ENCODE measurements at places on chromosomes 6 and 20. TPM values are rescaled to one million over a fixed set of nuclear protein-coding genes. Genes with fewer than 3 reads are reported as not detected.

GRCh38 chr6:16803294-16804200 is 42.3 kb upstream of the ATXN1 start:
- no peak for DNase-seq

DNA sequence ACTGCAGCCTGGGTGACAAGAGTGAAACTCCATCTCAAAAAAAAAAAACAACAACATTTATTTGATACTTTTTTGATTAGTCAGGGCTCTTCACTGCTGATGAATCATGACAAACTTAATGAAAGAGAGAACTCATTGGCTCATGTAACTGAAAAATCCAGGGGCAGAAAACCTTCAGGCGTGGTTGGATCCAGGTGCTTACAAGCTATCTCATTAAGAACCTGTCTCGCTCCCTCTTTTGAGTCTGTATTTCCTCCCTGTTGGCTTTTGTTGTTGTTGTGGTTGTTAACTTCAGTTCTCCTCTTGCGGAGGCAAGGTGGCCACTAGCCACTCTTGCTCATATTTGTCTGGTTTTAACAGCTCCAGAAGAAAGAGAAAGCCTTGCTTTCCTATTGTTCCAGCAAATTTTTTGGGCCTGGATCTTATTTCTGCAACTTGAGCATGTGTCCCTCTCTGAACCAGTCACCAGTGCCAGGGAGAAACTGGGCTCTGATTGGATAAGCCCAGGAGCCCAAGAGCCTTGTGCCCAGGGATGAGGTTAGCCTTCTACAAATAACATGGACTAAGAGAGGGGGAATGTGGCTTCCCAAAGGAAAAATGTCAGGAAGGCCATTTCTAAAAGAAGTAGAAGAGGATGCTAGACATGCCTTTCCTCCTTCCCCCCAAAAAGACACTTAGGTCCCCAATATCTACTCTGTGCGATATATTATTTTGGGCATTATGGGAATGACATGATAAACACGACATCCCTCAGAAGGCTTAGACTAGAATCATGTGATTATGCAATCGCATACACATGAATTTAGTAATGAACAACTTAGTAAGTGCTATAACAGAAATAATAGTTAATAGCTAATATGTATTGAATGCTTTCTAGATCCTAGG is 64.5 kb downstream of the PHACTR2 start:
- DNase-seq: no peak

- DNase-seq: no peak
These were observed 208.3 kb downstream of the PTPRK start for GRCh38 chr6:128311944-128312570.

The GSTA3 gene
- not detected for total RNA-seq

- DNase-seq: no peak
These were observed at the start of gene LKAAEAR1 for GRCh38 chr20:64083804-64084684. Gene LKAAEAR1 (minus strand): TSS chr20:64084398. CDS start chr20:64084219, 179 bp downstream.

DNA sequence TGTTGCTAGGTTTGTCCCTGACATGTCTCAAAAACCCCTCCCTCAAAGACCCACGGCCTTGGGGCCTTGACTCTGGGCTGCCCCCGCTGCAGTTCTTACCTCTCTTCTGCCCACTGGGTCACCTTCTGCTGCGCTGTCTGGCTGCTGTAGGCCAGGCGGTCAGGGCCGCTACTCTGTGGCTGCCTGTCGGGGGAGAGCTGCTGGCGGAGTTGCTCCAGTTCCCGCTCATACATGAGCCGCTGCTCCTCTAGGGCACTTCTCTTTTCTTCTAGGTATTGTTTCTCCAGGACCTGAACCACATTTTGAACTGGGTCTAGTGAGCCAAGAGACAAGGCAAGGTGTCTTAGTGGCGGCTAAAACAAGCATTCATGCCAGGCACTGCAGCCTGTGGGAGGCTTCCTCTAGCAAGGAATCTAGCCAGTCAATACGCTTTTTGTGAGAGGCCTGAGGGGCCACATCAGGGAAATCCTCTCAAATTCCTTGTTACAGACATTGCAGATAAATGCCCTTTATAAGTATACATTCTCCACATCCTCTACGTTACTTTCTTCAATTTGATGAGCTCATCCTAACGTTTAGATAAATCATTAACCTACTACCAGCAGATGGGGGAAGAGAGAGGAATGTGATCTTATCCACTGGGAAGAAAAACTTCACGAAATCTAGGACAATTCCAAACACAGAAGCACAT is 110.3 kb upstream of the NUP153 start:
- DNase-seq: no peak

- no peak for DNase-seq
These were observed 74.7 kb downstream of the BTBD3 start for GRCh38 chr20:11992426-11992825.

GRCh38 chr6:85390775-85391174 is 59.1 kb upstream of the NT5E start:
- DNase-seq: no peak

The NOX3 gene
- total RNA-seq: not detected

The MACROD2 gene
- total RNA-seq: 26.8 TPM

The C6orf58 gene
- total RNA-seq: 0.44 TPM

GRCh38 chr6:112802144-112802543 is 455.0 kb downstream of the RFPL4B start:
- no peak for DNase-seq

- no peak for DNase-seq
These were observed 684.6 kb downstream of the DOK5 start for GRCh38 chr20:55160037-55160436.

GRCh38 chr6:169495601-169496000 is 206.2 kb downstream of the WDR27 start:
- no peak for DNase-seq

The ID1 gene
- 270 TPM for total RNA-seq

DNA sequence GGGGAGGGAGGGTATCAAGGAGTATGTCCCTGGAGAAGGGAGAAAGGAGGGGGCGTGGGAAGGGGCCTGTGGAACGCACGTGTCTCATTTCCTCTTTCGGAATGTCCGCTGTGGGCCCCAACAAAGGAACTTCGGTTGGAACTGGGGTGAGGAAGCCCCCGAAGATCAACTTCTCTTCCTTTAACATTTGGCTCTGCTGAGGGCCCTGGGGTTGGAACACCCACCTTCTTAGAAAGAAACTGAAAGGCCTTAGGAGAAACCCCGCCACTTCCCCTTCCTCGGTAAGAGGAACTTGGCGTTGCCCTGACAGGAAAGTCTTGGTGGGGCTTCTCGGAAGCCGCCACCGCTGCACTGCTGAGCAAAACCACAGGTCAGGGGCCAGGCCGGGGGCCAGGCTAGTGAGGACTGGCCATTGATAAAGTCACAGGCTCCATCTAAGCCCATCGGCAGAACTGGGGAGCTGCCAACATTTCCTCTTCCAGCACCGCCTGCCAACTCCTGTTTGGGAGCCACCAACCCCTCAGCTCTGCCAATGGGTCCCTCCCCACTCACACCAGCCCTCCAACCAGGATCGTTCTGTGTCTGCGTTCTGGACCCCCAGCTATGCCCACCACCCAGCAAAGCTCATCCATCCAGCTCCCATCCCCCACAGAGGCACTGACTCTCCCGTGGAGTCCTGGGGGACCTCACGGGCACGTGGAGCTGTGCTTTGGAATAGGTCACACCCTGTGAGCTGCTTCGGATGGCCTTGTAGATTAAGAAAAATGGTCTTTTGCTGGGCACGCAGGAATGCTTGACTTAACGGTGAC is 44.8 kb downstream of the FGD2 start:
- DNase-seq: no peak

DNA sequence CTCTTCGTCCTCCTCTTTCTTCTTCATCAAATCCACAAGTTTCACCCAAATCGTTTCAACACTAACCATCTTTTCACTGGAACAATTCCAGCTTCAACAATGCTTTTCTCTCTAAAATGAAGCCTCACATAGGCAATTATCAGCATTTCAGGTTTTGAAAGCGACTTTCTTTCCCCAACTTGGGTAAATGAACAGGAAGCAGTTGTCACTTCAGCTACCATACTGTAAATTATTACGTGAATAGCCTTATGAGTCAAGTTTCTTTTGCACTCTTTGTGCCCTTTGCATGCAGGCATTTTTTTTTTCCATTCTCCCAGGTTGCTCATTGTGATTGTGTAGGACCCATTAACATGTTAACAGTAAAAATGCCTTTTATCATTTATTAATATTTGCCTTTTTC is 121.7 kb upstream of the BTBD3 start:
- DNase-seq: no peak

DNA sequence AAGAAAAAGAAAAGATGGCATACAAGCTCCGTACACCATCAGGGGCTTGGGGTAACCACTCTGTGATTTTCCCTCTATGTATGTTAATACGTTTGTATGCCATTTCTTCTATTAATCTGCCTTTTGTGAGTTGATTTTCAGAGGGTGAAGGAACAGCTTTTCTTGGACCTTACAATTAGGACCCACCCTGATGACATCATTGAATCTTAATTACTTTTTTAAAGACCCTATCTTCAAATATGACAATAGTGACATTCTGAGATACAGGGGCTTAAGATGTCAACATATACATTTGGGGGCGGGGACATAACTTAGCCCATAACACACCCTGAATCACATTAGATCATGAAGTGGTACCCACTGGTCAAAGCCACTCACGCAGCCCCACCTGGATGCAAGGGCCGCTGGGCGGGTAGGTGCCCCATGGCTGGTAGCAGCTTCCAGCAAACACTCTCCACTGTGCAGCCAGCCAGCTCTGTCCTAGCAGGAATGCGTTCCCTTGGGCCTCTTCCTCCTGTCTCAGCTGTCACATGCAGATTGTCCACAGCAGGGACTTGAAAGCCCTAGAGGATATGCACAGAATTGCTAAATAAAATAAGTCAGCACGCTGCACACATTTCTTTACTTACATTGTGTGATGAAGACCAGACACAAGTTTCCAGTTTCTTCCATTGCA is 74.5 kb downstream of the FOXF2 start:
- no peak for DNase-seq

The UTRN gene
- total RNA-seq: 397 TPM

DNA sequence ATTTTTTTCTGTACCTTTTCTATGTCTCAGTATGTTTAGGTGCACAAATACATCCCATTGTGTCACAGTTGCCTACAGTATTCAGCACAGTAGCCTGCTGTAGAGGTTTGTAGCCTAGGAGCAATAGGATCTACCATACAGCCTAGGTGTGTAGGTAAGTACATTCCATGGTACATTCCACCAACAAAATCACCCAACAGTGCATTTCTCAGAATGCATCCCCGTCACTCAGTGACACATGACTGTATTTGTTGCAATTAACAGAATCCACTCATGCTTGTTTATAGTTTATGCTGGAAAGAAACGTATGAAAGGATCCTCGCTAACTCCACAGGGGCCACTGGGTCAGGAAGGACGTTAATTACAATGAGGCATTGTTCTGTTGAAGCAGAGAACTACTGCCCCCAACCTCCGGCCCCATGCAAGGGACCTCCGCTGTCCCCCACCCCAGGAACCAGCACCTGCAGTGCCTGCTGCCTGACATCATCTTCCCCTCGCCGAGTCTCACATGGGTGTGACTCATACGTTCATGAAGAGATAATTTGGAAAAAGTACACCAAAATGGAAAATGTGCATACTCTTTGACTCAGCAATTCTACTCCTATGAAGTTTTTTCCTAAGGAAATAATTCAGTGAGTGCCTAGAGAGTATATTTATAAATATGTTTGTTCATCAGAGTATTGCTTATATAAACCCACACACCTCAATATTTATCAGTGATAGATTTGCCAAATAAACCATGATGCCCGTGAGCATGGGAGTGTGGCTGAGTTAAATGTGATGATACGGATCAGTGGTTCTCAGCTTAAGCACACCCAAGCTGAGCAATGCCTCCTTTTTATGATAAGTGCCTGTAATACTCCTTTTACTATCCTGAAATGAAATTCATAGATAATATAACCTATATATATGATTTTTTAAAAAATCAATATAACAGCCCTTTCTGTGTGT is 156.4 kb upstream of the ECI2 start:
- no peak for DNase-seq

The SAMD5 gene
- 13.5 TPM for total RNA-seq

The DUSP15 gene
- total RNA-seq: 3.6 TPM

GRCh38 chr6:149380523-149380922 is 19.5 kb upstream of the SUMO4 start:
- DNase-seq: no peak

- no peak for DNase-seq
These were observed 22.1 kb upstream of the PKIG start for GRCh38 chr20:44560229-44560628.

- DNase-seq: no peak
These were observed 3.5 kb upstream of the MOXD1 start for GRCh38 chr6:132404736-132405135.

The SNAP25 gene
- total RNA-seq: 1.6 TPM

The UBE2V1 gene
- 81.6 TPM for total RNA-seq

DNA sequence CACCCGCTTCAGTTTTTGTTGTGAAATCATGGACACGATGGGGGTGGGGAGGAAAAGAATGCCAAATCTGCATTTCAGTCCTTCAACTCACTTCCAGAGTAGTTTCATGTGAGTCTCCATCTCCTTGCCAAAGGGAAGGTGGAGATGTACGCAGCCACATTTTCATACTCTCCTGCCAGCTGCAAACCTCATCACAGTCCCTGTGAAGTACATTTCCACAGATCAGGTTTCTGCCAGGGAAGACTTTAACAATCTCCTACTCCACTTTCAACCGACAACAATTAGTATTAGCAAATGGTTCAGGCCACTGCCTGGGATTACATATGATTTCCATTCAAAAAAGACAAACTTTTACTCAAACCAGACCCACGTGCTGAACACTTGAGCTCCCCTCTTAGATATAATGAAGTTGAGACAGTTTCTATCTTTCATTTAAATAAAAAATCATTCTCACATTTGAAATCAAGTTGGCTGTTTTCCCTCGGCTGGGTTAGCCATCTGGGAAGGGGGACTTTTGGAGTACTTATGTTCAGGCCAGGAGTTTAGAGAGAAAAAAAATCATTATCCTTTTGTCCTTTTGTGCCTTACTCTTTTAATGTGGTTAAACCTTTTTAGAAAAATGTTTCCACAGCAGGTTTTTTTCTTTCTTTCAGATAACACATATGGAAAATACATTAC is 51.0 kb upstream of the CEP162 start:
- DNase-seq: no peak

The PTCHD4 gene
- total RNA-seq: 1.6 TPM

DNA sequence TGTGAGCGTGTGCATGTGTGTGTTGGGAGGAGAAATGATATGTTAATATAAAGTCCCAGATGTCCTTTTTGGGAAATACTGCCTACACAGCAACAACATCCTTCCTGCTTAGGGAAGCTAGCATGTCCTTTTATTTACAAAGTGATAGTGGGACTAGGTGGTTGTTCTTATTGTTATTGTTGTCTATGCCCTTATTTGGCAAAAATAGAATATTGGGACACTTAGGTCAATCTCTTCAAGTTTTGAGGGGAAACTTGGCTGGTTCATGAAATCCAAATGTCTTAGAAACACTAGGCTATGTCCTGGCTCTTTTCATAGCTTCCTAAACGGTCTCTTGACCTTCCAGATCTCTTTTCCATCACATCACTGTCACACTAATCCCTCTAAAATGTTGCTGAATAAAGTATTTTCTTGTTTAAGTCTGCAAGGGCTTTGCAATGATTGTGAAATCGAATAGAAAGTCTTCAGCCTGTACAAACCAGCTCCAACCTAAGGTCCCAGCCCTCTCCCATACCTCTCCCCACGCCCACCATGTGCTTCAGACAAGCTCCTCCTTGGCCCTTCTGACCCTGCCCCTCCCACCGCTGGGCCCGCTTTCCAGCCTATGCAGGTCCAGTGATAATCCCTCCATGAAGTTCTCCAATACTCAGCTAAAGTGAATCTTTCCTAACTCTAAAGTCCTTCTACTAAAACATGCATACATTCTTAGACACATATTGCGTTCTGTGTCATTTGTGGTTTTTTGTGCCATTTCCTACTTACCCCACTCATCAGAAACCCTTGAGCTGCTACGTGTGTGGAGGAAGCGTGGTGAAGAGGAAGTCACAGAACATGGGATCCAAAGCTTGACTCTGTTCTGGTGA is 205.1 kb downstream of the LY86 start:
- DNase-seq: no peak

GRCh38 chr6:40845553-40845952 is 193.5 kb downstream of the UNC5CL start:
- DNase-seq: no peak

Measured in breast epithelium (tissue), 4 donors.